ENCODE measurements at places on chromosomes 13 and 19.

- DNase-seq = no peak
Measured at GRCh38 chr19:35438096-35438495, 10.0 kb upstream of the FFAR2 start.

DNA sequence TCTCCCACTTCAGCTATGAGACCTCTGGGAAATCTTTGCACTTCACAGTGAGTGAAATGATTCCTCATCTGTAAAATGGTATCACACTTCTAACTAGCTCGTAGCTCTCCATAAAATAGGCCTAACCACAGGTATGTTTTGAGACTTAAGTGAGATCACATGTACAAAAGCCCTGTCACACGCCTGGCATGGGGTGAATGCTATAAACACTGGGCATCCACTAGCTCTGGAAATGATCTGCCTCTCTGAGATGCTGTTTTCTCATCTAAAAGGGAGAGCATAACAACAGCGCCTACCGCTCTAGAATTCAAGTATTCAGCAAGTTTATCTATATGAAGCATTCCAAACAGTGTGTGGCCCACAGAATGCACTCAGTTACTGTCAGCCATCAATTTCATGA lies 2.2 kb downstream of the AKT2 start:
- DNase-seq = no peak

- DNase-seq = no peak
Measured at GRCh38 chr19:49422407-49423070, 702 bp downstream of the PTH2 start.

GRCh38 chr19:11137542-11138384 lies 17.8 kb downstream of the SPC24 start:
- no peak for DNase-seq

- no peak for DNase-seq
Measured at GRCh38 chr13:103134271-103134670, 68.1 kb upstream of the SLC10A2 start.

DNA sequence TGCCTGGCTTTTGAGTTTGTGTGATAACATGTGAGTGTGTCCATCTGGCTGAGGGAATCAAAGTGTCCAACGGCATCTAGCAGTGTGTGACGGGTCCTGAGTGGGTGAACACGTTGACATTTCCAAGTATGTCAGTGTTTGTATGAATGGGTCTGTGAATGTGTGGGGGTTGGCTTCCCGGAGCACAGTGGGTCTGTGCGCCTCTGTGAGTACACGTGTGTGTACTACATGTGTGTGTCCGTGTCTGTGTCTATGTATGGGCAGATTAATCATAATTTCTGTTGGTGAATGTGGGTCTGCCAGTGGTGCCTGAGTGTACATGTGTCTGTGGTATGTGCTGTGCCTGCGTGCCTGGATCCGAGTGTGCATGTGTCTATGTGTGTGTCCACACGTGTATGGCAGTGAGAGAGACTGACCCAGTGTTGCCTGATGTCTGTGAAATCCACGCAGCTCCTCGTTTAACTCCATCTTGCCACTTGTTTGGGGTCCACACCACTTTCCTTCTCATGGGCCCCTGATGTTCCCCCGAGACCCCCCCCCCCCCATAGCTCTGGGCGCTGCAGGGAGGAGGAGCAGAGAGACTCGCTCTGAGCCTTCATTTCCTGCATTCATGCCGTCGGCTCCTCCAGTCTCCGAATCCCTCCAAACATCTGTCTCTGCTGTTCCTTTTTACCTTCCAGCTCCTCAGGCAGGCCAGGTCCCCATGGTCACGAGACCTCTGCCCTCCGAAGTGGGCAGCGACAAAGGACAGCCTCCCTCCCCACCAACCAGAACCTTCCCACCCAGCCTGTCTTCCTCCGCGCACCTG lies 5.3 kb downstream of the CCDC8 start:
- DNase-seq = no peak

DNA sequence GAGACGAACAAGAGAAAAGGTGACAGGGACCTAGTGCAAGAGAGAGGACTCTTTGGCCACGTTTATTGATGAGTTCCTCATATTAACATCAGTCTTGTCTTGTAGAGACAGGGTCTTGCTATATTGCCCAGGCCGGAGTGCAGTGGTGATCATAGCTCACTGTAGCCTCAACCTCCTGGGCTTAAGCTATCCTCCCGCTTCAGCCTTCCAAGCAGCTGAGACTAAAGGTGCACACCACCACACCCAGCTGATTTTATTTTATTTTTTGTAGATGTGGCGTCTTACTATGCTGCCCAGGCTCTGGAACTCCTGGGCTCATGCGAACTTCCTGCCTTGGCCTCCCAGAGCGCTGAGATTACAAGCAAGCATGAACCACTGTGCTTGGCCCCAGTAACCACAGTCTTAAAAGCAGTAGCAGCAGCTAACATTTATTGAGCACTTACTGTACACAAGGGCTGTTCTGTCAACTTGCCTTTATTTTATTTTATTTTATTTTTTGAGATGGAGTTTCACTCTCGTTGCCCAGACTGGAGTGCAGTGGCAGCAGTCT lies 1.1 kb upstream of the SH2D3A start:
- DNase-seq = no peak

DNA sequence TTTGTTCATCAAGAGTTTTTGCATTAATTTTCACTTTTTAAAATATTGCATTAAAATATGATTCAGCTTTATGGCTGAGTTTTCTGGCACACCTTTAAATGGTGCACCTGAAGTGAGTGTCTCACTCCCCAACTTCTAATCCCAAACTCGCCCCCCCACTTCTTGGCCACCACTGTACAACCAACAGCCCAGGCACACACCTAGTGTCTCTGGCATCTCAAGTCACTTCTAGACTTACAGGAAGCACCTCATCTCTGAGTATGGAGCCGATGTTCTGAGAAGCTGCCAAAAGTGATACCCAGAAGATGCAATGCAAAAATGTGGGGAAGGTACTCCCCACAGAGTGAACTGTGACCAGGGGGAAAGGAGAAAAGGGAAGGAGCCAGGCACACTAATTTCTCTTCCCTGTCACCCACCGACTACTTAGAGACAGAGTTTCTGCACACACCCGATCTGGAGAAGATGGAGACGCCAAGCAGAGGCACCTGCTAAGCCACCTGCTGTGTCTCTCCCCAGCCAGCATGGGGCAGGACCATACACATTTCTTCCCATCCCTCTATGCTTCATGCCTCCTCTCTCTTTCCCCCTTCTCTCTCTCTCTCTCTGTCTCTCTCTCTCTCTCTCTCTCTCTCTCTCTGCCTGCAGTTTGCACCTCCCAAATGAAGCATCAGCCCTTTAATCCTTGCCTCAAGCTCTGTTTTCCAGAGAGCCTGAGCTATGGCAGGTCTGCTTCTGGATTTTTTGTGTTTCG lies 155.3 kb upstream of the ZNF507 start:
- DNase-seq = no peak

- no peak for DNase-seq
Measured at GRCh38 chr19:2308114-2308556, at the start of gene LINGO3. TSS of gene LINGO3 (minus strand) at chr19:2308154. CDS start at chr19:2291776, 16,378 bp downstream.

GRCh38 chr13:23651887-23652286 lies 81.7 kb downstream of the TNFRSF19 start:
- DNase-seq = no peak

DNA sequence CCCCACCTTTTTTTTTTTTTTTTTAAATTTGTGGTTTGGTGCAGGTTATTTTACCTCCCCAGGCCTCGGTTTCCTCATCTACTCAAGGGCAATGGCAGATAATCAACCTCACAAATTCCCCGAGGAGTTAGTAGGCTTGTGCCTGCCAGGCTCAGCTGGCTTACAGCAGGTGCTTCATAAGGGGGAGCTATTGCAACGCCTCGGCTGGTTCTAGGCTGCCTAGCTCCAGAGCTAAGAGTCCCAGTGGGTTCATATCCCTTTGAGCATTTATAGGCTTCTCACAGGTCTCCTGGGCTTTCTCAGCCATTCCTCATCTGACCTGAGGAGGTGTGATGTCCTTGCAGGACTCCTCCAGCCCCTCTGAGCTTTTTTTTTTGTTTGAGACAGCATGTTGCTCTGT lies 10.6 kb downstream of the BCKDHA start:
- DNase-seq = no peak

DNA sequence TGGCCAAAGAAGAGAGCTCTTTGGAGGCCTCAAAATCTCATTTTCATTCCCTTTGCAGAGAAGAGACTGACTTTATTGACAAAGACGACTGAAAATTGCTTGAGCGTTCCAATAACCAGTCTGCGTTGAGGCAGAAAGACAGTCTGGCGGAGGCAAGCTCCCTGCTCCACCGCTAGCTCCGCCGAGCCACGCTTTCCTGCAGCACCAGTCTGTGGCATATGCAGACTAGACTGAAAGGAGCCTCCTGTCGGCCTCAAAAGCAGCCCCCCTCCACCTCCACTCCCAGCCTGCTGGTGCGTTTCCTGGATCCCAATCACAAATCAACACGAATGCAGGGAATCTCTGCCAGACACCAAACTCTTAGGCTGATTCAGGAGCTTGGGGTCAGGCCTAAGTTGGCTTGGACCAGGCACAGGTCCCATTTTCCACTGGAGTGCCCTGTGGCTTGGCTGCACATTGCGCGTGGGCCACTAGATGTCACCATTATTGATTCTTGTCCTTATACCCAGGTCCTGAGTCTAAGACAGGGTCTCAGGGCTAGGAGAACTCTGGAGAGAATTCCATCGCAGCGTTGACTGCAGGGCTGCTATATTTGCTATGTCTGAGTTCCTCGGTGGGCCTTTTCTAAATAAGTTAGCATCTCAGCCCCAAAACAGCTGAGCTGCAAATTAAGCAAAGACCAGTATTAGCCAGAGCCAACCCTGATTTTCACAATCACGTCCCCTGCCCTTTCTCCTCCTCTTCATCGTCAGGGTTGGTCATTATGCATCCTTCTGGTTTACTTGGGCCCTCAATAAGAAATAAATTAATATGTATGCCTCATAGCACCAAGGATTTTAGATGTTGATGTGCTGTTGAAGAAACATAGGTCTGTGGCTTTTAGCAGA lies 5.2 kb upstream of the ZNF507 start:
- DNase-seq = peak; percentile 25

DNA sequence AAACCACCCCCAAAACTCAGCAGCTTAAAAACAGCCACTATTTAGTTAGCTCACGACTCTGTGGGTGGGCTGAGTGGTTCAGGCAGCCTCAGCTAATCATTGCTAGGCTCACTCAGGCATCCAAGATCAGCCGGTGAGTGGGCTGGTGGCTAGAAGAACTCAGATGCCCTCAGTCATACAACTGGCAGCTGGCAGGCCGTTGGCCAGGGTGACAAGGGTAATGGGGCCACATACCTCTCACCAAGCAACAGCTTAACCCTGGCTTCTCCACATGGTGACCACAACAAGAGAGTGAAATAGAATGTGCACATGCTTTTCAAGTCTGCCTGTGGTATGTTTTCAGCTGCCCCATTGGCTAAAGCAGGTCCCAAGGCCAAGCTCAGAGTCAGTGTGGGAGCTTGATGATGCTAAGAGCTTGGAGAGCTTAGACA lies 435.4 kb upstream of the TSHZ3 start:
- DNase-seq = no peak

DNA sequence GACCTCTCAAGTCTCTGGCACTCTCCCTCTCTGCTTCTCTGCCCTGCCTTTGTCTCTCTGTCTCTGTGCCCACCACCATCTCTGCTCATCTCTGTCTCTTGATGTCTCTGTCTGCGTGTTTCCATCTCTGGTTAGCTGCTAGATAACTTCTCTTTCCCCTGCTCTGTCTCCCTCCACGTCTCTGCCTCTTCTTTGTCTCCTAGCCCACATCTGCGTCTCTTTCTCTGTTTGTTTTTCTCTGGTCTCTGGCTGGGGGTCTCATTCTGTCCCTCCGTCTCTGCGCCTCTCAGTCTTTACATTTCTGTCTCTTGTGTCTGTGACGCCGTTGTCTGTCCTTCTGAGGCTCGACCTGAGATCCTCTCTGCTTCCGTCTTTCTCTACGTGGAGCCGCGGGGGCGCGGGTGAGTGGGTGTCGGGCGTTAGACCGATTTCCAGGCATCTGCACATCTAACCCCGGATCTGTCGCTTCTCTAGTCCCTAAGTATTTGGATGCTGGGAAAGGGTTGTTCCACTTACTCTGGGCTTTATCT lies 386 bp downstream of the GIPR start:
- no peak for DNase-seq

DNA sequence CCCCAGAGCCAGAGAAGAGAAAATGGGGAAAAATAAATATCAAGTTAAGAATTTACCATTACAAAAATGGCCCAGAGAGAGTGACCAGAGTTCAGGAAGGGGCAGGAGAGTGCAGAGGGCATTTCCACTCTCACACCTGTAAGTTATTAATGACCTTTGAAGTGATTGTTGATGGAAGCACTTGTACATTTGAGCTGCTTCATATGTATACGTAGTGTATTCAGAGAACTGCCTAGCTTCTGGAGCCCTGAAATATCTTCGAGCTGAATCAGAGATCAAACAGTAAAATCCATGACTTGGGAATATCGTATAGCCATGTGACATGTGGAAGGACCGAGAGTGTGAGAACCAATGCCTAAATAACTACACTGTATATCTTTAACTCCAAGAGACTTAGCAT lies 49.2 kb upstream of the PCCA start:
- no peak for DNase-seq

- no peak for DNase-seq
Measured at GRCh38 chr19:44280916-44281315, 21.2 kb downstream of the ZNF233 start.

DNA sequence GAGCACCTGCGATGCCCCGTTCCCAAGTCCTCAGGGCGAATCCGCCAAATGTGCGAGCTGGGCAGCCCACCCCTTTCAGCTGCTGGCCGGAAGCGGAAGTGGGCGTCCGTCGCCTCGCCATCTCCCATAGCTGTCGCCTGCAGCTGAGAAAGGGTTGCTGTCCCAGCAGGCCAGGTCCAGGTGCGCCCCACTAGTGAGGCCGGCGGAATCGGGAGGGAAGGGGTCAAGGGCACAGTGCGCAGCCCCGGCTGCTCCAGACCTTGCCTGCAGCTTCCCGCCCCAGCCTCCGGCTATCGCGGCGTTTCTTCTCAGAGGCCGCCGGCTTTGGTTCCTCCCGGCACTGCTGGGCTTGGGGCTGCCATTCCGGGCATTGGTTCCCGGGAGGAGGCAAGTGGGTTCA lies at the start of gene ZNF177:
ZNF177 (plus strand) TSS at position 109 of the 400 bp plus-strand sequence. CDS start 15,299 bp downstream, outside the sequence.
- DNase-seq = no peak

GRCh38 chr19:14655726-14656125 lies 18.9 kb downstream of the ADGRE3 start:
- no peak for DNase-seq

Data from activated CD8-positive, alpha-beta memory T cell treated with anti-CD3 and anti-CD28 coated beads for 1 hour (primary cell).